ENCODE measurements at places on chromosomes 7 and 10.

- DNase-seq: no peak
These were observed 81.0 kb downstream of the CPED1 start for GRCh38 chr7:121069346-121070100.

DNA sequence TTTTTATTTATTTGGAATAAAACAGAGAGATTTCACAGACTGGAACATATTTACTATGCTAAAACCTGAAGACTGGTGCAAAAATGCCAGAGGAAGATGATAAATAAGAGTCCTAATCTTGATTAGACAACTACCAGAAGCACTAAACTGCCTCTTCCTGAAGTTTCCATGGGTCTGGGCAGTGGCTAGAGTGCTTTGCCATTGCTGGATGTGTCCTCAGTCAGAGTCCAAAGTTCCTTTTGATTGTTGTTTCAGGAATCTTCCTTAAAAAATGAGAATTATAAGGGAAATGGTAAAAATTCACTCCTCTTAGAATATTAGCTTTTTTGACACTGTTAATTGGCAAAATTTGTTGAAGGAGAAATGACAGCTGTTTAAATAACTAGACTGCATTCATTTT is 86.3 kb upstream of the AHR start:
- no peak for DNase-seq

DNA sequence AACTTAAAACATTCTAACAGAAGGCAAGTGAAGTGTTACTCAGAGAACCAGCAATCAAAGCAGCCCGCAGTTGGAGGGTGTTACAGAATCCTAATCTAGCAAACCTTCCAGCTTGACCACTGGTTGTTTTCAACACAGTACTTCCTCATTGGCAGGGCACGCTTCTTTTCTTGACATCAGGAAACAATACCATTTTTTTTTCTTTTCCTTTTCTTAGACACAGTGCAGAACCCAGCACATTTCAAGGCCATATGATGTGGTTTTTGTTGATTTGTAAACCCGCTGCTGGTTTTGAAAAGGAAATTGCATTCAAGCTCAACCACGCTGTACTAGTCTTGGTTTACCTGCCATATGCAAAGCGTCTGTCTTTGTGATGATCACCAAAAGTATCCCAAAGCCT is 33.4 kb downstream of the RHOBTB1 start:
- no peak for DNase-seq

DNA sequence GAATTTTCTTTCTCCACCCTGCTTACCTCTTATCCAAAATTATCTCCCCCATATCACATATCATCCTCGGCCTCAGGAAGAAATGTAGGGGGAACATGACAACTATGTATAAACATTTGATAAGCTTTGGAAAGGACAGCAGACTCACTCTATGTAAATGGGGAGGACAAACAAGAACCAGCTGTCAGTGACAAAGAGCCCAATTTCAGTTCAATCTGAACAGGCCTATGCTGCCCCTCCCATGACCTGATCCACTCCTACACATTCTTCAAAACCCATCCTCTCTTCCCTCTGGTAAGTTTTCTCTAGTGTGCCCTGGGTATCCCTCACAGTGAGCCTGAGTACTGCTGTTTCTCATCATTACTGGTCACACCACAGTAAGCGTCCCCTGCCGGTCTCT is 20.8 kb downstream of the FZD9 start:
- DNase-seq: no peak

GRCh38 chr10:89815049-89815853 is 113.9 kb downstream of the KIF20B start:
- no peak for DNase-seq

DNA sequence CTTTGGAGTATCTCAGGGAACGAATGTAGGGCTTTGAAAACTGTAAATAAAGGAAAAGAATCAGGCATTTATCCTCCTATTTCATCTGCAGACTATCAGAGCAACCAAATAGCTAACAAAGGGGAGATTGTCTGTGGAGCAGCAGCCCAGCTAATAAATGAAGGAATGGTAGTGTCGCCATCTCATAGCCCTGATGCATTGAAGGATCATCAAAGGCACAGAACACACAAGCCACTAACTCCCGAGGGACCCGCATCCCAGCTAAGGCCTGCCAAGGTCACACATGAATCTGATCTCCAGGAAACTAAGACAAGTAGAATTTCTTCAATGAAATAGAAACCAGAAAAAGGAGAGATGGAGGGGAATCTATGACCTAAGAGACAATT is 38.2 kb downstream of the CALML5 start:
- DNase-seq: no peak

DNA sequence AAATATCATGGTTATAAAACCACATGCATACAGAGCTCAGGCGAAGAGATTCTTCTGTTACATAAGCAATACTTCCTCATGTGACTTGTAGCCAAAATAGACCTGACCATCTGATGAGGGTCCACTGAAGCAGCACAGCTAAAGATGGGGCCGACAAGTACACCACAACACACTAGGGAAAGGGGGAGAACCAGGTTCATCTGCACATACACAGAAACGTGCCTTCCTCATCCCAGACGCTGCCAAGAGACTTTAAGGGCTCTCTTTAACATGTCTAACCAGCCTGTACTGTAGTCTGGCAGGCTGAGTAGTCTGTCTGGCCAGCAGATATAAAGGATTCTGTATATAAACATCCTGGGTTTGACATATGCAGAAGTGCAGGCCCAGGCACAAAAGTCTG is 30.3 kb downstream of the ERCC6 start:
- DNase-seq: no peak
